ENCODE measurements at places on chromosomes 5 and 9. TPM values are rescaled to one million over a fixed set of nuclear protein-coding genes. Genes with fewer than 3 reads are reported as not detected.

The HTR4 gene
- not detected for total RNA-seq

The CFAP157 gene
- not detected for total RNA-seq

DNA sequence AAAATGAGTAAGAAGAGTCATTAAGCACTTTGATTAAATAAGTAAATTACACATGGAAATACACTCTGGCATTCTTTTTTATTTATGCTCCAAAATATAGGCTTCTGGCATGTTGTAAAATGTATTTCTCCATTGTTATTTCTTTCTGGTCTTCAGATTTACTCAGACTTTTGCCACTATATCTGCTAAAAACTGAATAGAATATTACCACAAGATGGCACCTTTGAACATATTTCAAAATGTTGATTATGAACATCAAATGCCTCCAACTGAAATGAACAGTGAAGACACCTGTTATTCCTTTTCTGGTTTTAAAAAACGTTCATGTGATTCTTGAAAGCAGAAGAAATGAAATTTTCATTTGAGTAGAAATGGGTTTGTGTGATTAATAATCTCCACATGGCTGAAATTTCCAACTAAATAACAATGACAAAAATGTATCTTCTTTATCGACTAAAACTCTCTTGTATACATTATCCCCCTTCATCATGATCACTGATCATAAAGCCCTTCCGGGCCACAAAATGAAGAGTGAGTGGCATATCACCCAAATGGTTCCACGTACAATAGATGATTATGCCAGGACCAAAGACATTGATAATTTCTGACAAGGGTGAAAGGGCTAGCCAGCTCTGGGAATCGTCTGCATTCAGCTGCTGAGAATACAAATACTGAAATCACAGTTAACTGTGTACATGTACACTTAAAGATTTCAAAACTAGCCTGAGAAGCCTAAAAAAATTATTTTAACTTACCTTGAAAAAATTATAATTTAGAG is 23.8 kb downstream of the TYRP1 start:
- DNase-seq: no peak

GRCh38 chr5:107770051-107770450 is 99.3 kb upstream of the EFNA5 start:
- no peak for DNase-seq

- no peak for DNase-seq
Measured at GRCh38 chr5:1151316-1151715, 39.5 kb upstream of the SLC12A7 start.

The PCDHGA12 gene
- total RNA-seq: 10.5 TPM

GRCh38 chr5:1547236-1547635 is 23.5 kb upstream of the LPCAT1 start:
- no peak for DNase-seq

DNA sequence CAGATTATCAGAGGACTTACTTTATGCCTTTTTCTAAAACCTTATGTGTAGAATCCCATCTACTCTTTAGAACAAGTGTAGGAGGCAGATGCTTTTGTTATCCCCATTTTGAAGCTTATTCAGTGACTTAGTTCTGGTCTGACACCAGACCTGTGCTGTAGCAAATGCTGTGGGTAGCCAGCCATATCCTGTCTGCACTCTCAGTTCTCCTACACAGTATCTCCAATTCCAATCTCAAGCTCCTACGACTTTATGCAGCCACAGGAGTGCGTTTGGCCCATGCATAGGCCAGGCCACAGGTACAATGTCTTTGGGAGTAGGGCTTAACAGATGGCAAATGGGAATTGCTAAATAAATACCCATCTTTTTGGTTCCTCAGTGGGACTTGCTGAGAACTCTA is 292.6 kb downstream of the MCTP1 start:
- no peak for DNase-seq

The OBP2B gene
- not detected for total RNA-seq

The BTNL8 gene
- not detected for total RNA-seq

The SLC6A18 gene
- total RNA-seq: not detected

The SNX2 gene
- 47.0 TPM for total RNA-seq

DNA sequence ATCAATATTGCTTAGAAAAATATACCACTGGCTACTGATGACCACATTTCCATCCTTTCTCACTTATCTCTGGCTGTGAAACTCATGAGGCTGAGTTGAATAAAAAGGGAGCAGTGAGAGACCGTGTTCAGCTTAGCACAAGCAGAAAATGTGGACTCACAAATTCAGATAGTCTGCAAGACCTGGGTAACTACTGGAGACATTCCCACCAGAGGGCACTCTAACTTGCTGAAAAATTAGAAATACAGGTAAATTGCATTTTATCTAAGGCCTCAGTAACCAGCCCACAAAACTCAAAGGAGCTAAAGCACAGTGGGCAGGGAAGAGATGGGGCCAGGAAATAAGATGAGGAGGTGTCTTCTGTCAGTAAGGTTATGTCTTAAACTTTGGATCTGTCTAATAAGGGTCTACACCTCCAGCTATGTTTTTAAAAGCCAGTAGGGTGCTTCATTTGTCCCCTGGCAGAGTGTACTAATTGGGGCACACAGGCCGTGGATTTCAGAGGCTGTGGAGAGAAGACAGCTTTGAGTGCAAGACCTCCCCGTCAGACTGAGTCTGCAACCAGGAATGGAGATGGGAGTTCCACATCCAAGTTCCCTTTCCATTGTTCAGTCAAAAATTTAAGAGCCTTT is 8.7 kb upstream of the NDUFB6 start:
- DNase-seq: peak; percentile 60

GRCh38 chr5:9104571-9105339 is 441.1 kb downstream of the SEMA5A start:
- DNase-seq: no peak

- no peak for DNase-seq
Measured at GRCh38 chr5:60092671-60093422, 199.3 kb upstream of the PDE4D start.

DNA sequence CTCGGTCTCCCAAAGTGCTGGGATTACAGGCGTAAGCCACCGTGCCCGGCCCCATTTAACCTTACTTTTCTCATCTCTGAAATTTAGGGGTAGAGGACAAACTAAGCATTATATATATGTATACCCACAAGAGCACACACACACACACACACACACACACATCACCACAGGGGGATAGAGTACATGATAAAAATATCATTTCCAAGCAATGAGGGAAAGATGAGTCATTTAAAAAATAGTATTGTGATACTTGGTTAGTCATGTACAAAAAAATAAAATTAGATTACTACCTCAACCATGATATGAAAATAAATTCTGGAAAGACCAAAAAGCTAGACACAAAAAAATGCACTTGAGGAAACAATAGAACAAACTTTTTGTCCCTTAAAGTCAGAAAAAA is 67.2 kb downstream of the CDH18 start:
- no peak for DNase-seq

DNA sequence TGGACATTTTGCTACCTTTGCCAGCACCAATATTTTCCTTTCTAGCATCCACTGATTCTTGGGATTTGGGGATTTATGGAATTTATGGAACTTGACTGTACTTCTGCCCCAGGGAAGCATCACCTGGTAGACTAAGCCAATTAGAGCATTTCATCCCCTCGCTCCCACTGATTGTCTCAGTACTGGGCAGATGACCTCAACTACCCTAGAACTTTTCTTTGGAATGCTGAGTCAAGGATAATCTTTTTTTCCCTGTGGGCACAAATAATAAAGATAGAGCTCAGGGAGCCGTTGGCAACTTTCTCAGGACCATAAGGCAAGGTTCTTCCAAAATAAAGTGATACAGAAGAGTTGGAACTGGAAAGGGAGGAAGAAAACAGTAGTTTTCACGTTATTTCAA is 438.4 kb downstream of the PLK2 start:
- DNase-seq: no peak

The ZFP2 gene
- 0.39 TPM for total RNA-seq

The IL9 gene
- not detected for total RNA-seq

The GOLGA2 gene
- 62.4 TPM for total RNA-seq

GRCh38 chr9:135085830-135086546 is 1.5 kb upstream of the OLFM1 start:
- DNase-seq: peak; percentile 25

DNA sequence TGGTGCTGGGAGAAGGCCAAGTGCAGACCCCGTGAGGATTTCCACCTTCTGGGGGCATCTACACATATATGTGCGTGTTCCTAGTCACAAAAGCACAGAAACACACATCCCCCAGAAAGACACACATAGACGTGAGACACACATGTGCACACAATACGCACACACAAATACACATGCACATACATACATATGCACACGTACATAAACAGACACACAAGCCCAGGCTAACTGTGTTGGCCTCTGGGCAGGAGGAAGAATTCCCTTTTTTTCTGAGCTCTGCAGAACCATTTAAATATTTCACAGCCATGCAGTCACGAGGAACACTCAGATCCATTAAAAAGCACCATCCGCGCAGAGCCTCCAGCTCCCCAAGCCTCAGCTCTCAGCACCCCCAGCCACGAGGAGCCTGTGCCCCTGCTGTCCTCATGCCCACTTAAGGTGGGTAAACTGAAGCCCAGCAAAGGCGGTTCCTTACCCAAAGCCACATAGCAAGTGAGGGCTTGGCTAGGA is 5.3 kb downstream of the NINJ1 start:
- DNase-seq: no peak

The LCN9 gene
- not detected for total RNA-seq

- DNase-seq: no peak
Measured at GRCh38 chr9:111803924-111804323, 9.2 kb upstream of the SHOC1 start.

DNA sequence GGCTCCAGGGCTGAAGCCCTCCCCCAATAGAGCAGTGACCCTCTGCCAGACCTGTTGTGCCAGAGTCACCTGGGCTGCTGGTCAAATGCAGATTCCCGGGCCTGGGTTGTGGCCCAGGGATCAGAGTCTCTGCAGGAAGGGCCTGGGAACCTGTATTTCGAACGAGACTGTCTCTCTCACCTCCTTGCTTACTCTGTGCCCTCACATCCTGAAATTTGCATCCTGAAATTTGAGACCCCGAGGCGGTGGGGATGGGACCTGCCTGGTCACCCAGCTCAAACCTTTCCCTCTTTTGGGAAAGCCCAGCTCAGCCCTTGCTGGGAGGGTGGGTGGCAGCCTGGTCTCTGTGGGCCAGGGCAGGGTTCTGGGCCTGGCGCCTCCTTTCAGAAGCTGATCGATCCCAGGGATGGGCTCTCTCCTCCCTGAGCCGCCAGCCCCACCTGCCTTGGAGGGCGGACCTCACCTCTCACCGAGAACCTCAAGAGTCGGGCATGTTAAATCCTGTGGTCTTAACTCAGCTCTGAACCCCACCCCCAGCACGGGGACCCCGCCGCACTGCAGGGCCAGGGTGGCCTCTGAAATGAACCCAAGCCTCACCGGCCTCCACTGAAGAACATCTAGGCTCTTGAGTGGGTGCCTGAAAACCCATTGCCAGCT is 44.0 kb upstream of the IER5L start:
- DNase-seq: no peak

The HSPA5 gene
- 411 TPM for total RNA-seq

The HAVCR2 gene
- total RNA-seq: not detected

GRCh38 chr9:136960212-136960937 is 8.3 kb downstream of the LCN12 start:
- no peak for DNase-seq

GRCh38 chr5:179373961-179374505 is 28.8 kb upstream of the ADAMTS2 start:
- DNase-seq: no peak

DNA sequence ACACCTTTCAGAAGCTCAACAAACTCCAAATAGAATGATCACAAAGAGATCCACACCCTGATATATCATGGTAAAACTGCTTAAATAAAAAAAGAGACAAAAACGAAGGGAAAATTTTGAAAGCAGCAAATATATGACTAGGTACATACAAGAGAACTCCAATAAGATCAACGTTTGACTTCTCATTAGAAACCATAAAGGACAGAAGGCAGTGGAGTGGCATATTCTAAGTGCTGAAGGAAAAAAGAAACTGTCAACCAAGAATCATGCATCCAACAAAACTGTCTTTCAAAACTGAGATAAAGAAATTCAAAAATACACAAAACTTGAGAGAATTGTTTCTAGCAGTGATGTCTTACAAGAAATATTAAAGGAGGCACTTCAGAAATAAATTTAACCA is 11.2 kb downstream of the SLC22A4 start:
- no peak for DNase-seq

- no peak for DNase-seq
Measured at GRCh38 chr5:141882594-141883183, 4.5 kb upstream of the PCDH1 start.

Measured in glomerular endothelial cell (primary cell).